ENCODE measurements at places on chromosomes 3 and 15.

DNA sequence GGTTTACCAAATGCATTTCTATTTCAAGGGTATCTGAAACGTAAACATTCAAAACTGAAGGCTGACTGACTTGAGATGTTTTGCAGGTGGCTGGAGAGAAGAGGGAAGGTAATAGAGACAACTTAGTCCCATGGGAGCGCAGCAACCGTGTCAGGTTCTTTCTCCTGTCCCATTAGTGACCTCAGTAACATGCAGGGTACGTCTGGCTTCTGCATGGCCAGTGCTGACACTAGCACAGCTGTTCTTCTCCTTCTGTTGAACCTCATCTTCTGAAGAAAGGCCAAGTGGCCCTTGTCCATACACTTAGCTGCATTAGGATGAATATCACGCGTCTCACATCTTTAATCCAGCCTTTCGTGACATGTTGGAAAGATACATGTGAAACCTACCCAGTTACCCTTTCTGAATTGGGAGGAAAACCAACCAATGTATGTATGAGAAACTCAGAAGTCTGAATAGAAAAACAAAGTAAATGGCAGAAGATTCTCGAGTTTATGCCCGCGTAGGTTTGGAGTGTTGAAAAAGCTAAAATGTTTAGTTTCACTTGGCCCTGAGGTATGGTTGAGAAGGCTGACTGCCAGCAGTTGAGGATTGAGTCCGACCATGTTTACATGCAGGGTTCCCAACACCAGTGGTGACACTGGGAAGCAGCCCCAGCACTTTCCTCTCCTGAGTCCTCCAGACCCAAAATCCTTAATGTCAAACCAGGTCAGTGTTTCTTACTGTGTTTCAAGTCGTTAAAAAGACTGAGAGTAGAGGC is 10.3 kb downstream of the NCBP2 start:
- no peak for DNase-seq

DNA sequence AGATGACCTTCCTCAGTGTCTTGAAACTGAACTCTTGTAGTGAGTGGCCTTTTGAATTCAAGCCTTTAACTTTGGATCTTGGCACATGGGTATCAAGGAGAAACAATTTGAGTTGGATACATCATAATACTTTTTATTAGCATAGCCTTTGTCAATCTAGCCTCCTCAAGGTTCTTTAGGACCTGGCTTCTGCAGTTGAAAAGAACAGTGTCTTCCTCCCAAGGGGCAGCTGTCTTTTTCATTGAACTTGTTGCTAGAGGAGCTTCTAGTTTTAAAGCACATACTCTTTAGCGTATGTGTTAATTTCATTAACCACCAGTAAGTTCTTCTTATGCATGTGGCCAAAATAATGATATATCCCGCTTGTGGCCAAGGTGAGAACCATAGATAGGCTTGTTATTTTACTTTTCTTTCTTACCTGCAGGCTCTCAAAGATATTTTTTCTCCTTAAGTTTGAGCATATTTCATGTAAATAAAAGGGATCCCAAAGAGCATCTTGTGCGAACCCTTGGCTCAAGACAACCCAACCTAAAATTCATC is 83.2 kb downstream of the GHSR start:
- DNase-seq, result no peak

DNA sequence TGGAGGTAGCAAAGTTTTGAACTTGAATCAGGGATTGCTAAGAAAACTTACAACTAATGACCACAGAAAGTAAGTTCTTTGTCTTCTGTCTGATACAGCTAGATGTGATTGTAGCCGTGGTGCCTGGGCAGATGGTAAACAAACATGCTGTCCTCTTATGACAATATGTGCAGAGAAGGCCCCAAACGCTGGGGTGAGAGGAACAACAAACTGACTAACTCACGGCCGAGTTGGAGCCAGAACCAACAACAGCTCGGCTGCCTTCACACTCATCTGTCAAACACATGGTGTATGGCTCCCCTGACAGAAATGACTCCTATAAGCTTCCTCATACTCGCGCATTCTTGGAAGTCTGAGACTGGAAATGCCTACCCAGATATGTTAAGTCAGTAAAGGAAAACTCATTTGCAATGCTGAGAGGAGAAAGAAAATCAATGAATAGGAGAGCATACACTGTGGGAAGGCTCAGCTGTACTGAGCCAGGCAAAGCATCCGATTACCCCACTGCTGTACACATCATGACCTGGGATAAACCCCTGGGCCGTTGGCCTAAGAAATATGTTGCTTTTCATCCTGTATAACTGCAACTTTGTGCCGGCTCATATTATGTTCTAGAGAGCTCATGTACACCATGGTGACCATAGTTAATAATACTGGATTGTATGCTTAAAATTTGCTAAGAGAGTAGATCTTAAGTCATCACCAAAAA is 5.7 kb downstream of the THBS1 start:
- no peak for DNase-seq

- no peak for DNase-seq
Observed at GRCh38 chr3:107676469-107677309, 153.9 kb downstream of the BBX start.

DNA sequence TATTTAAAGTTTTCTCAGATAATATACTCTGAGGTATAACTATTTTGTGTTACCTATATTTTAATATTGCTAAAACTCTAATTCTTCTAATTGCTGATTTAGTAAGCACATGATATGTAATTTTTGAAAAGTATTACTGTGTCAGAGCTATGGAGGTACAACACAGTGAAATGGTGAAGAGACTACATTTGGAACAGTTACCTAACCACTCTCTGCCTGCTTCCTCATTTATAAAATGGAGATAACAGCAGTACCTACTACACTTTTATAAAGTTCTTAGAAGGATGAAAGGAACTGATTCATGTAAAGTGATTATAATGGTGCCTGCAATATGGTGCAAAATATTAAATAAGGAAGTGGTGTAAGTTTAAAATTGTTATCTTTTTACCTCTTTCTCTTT is 16.3 kb upstream of the NEK10 start:
- no peak for DNase-seq

DNA sequence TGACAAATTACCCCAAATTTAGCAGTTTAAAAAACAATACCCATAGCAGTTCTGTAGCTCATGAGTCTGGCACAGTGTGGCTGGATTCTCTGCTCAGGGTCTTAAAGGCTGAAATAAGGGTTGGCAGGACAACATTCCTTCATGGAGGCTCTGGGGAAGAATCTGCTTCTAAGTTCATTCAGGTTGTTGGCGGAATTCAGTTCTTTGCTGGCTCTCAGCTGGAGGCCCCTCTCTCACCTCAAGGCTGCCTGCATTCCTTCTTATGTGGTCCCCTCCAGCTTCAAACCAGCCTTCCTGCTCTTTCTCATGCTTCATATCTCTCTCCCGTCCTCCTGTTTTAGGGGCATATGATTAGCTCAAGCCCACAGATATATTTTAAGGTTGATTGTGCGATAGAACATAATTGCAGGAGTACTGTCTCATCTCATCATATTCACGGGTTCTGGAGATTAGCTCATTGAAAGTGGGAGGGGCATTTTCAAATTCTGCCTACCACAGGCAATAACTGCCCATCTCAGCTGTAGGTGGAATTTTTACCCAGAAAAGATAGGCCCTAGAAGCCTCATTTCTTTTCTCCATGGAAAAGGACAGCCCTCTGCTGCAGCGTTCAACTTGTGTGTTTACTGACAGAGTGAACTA is 5.6 kb upstream of the ZBTB47 start:
- DNase-seq, result no peak

DNA sequence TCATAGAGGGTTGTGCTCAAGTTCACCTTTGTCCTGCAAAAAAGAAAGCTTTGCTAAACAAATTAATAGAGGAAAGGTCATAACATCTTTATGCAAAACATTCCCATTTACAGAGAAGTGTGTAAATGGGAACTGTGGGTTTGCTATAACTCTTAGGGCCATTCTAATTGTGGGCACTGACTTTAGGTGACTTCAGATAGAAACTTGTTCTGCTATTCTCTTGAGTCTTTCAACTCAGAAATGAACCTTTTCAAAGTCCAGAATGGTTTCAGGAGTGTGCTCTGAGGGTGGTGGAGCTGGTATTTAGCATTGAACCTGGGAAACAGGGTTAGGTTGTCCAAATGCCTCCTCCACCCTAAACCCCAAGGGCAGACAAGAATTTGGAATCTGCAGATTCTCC is 34.0 kb downstream of the SPTSSB start:
- DNase-seq, result no peak

DNA sequence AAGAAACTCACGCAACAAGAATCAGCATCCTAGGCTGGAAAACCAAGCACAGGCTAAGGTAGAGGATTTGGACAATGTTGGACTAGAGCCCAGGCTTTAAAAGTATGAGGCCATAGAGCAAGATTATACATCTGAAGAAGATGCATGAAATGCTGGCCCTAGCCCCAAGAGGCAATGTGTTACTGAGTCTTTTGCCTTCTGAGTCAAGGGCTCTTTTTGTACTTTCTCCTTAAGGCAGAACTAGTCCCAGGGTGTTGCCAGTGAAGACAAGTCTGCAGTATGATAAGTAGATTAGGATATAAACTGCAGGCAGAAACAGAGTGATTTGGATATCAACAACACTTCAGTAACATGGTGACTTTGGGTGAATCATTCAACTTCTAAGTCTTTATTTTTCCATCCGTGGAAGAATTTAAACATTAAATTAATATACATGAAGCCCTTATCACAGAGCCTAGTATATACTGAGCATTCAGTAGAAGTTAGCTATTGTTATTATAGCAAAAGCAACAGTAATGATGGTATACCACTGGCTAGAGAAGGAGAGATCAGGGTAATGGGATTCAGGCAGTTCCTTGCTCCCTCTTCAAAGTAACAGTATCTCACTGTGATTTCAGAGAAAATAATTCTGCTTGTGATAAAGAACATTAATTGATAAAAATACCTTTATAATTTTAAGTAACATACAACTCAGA is 99.9 kb upstream of the MLF1 start:
- DNase-seq, result no peak

DNA sequence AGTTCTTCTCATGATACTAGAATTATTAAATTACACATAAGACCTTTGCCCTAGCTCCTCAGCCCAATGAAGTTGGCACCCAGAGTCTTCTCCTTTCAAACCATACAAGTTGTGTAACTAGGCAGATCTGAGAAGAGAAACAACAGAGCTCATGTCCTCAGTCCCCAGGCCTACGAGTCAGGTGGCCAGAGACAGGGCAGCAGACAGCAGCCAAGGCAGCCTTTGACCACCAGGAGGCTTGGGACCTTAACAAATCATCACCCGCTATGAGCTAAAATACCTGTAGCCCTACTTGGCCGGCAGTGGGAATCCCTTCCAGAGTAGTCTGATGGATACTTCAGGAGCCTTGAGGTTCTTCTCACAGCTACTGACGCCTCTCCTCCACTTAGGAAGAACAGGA is 18.3 kb downstream of the STIMATE start:
- no peak for DNase-seq

DNA sequence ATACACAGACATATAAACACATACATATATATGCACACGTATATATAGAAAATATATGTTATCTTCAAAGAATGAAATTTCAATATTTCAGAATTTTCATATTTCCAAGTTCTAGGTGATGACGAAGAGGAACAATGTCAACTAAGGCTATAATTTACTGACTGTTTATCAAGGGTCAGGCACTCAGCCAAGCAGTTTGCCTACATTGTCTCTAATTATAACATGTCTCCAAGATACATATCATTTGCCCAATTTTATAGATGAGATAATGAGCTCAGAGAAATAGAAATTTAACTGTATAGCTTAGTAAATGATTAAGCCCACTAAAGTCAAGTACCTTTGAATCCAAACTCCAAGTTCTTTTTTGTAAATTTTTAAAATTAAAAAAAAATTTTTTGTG is 99.9 kb upstream of the PLSCR4 start:
- DNase-seq, result no peak

DNA sequence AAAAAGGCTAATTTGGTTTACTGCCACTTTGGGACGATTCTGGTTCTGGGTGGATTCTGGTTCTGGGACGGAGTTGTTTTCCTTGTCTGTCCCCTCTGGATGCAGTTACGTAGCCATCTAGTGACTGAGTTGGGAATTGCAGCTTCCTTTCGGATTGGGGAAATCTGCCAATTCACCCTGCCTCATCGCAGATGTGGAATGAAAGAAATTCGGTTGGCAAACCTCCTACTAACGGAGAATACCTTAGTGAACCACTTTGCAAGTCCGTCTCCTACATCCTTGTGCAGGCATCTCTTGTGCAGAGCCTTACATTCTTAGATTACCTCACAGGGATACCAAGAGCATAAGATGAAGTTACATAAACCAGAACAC is 31.5 kb upstream of the AP4E1 start:
- peak; percentile 81 for DNase-seq

DNA sequence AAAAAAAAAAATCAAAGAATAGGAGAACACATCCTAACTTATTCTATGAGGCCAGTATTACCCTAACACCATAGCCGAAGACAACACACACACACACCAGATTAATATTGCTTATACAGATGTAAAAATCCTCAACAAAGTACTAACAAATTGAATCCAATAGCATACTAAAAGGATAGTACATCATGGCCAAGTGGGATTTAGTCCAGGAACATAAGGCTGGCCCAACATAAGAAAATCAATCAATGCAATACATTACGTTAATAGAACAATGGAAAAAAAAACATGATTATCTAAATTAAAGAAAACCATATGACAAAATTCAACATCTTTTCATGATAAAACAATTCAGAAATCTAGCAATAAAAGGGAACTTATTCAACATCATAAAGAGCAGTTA is 79.1 kb downstream of the ADAMTS9 start:
- DNase-seq, result no peak

GRCh38 chr15:86611417-86612040 is 531.9 kb downstream of the AGBL1 start:
- DNase-seq, result no peak

DNA sequence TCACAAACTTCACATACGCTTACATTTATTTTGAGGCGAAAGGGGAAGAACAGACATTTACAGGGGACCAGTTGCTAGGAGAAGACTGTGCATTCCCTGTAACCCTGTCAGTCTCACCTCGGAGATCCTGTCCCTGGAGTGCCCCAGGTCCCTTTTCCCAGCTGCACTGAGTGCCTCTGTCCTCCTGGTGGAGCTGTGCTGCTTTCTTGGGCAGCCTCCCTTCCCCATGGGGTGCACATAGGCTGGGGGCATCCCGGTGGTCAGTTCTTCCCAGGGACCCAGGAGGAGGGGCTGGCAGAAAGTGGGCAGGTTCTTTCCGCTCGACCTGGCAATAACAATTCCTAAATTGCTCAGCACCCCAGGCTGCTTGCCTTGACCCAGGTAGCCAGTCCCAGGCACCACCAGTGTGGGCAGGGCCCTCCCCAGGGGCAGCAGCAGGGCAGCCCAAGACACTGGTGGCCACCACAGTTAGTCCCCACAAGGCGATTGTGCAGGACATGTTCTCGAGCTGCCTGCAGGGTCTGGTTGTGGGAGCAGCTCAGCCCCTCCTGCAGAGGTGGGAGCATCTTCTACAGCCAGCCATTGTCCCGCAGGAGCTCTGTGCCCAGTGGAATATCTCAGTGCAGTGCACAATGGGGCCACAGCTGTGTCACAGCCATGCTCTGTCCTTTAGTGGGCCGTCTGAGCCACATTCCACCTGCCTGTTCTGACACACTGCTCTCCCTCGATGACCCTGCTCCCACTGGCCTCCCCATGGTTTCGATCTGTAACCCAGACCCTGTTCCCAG is 36.3 kb downstream of the APBA2 start:
- no peak for DNase-seq

GRCh38 chr3:46163556-46164041 is 44.5 kb downstream of the CCR1 start:
- DNase-seq, result no peak

- no peak for DNase-seq
Observed at GRCh38 chr15:58795825-58796224, 24.7 kb downstream of the MINDY2 start.

GRCh38 chr3:7188551-7188950 is 327.6 kb downstream of the GRM7 start:
- no peak for DNase-seq

- no peak for DNase-seq
Observed at GRCh38 chr3:172201870-172202236, 162.5 kb downstream of the FNDC3B start.
